Neural crest cell (in vitro differentiated cells): ENCODE measurements at places on chromosomes 3 and 15. TPM values are rescaled to one million over a fixed set of nuclear protein-coding genes. Genes with fewer than 3 reads are reported as not detected.

The GOLGA6L7 gene
- not detected in 2 replicates for total RNA-seq

The CFAP100 gene
- total RNA-seq = 1.1 and 1.7 TPM in 2 replicates

The MYEF2 gene
- total RNA-seq = 110 and 111 TPM in 2 replicates

DNA sequence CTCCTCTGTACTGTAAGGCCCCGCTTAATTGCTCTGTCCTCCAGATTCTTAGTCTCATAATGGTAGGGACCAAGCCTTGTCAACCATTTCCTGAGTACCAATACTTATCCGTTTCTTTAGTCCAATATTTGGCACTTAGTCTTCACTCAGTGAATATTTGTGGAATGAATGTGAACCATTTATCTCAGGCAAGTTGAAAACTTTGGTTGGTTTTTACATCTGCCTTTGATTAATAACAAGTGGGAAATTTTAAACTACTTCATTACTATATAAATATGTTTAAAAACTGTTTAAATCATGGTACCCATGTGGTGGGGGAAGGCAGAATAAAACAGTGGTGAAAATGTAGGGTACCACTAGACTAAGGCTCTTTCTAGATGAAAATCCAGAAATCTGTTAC, 15.2 kb downstream of the CA12 start:
- H3K27me3 ChIP-seq = no peaks in the 10 kb centered on the region
- H3K36me3 ChIP-seq = no peaks in the 10 kb centered on the region
- H3K27ac ChIP-seq = no peak overlapping the region
- no peak overlapping the region for H3K4me3 ChIP-seq

- no peak overlapping the region for H3K4me3 ChIP-seq
- H3K4me1 ChIP-seq = peaks cover 6% of the 10 kb centered on the region
- peaks cover 60% of the 10 kb centered on the region for H3K27me3 ChIP-seq
- no peak for DNase-seq
- no peak overlapping the region for H3K27ac ChIP-seq
- no peaks in the 10 kb centered on the region for H3K36me3 ChIP-seq
These were observed 482.8 kb downstream of the FGF12 start for GRCh38 chr3:192244591-192244990.

DNA sequence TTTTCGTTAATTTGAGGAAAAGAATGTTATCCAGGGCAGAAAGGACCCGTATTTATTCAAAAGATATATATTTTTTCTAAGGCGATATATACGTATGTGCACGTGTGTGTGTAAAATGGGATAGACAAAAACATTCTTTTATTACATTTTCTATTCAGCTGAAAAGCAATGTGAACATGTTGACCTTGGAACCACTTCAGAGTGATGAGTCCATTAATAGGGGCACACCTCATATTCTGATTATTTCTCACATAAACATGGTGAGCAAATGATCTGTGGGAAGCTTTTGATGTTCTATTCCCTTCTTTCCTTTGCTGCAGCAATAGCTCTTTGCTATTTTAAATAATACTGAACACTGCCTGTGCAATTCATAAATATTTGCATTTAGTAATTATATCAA, 87.6 kb downstream of the SYNPR start:
- no peak overlapping the region for H3K4me3 ChIP-seq
- no peaks in the 10 kb centered on the region for H3K27me3 ChIP-seq
- no peaks in the 10 kb centered on the region for H3K4me1 ChIP-seq
- H3K27ac ChIP-seq = no peak overlapping the region
- H3K36me3 ChIP-seq = no peaks in the 10 kb centered on the region

DNA sequence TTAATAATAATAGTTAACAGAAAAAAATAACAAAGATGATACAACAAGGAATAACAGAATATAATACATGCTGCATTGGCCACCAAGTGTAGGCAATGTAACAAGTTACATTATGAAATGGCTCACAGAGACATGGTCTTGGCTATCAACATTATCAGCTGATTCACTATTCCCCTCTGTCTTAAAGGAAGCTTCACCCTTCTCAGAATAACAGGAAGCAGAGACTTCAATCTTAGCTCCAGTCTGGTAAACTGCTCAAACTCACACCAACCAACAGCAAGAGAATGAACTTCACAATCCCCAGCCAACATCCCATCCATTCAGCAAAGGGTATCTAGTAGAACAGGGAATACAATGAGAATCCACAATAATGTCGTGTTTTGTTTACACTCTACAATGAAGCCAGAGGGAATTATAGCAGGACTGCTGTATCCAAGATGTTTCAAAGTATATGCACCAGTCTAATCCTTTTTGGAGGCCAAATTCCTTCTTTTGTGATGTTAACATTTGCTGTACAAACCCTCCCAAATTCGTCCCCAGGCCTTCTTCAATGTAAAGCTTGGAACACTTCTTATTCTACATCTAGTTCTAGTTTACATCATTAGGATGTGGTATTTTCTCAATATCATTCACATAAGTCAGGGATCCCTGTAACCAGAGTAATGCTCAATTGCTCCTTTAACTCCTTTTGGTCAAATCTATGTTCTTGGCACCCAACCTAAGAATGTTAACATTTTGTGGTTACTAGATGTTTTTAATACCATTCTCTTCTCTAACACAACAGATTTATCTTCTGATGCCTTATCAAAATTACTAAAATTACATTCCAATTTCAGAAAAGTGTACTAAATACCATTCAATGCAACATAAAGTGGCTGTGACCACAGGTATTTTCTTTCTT, 52.4 kb upstream of the CMSS1 start:
- H3K4me1 ChIP-seq = no peaks in the 10 kb centered on the region
- no peak overlapping the region for H3K27ac ChIP-seq
- H3K4me3 ChIP-seq = no peak overlapping the region
- H3K36me3 ChIP-seq = no peaks in the 10 kb centered on the region
- no peaks in the 10 kb centered on the region for H3K27me3 ChIP-seq

DNA sequence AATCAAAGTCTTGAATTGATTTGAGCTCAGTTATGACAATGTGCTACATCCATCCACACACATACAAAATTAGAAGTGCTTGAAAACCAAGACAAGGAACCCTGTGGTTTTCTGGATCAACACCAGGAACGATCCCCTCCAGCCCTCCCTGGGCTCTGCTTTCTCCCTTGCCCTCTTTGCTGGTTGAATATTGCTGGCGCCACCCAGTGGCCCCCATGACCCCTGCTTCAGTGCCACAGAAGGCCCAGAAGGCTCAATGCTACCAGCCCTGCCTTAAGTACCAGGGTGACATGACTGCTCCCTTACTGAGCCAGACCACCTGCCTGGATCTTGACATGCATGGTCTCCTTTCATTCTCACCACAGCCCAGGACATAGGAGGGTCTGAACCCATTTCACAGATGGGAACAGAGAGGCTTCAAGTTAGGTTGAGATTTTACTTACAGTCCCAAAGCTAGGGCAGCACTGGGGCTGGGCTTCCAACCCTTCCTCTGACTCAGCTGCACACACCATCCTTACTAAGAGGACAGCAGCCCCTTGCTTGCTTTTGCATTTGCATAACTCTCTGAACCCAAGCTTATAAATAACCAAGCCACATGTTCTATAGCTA, 15.0 kb downstream of the IL12A start:
- no peaks in the 10 kb centered on the region for H3K27me3 ChIP-seq
- H3K4me1 ChIP-seq = no peaks in the 10 kb centered on the region
- H3K27ac ChIP-seq = no peak overlapping the region
- DNase-seq = peak; percentile 20

DNA sequence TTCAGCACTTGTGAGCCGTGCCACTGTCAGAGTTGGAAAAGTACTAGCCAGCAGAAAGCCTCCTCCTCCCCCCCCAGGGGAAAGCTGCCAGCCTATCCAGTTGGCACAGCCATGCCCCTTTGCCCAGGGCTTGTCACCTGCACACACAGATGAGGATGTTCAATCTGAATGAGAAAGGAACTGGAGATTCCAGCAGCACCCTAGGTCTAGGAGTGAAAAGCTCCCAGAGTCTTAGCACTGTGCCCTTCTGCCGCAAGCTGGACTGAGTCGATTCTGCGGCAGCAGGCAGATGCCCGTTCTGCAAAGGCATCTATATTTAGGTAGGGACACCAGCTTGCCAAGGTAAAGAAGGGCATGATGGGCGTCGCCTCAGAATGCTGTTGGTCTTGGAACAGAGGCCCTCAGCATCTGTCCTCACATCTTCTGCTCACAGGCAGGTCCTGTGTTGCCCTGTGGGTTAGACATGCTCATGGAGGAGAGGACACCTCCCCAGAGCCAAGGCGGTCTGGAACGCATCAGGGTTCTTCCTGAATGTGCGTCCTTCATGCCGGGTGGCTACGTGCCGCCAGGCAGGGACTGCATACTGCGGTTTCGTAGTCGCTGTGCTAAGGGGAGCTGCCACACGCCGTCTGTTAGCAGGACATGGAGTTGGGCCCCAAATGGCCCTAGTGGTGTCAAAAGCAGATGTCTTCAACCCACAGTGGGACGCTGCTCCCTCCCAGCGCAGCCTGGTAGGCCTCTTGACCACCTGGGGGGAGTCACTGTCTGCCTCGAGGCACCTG, 109.5 kb downstream of the VGLL4 start:
- no peaks in the 10 kb centered on the region for H3K36me3 ChIP-seq
- DNase-seq = no peak
- peaks cover 10% of the 10 kb centered on the region for H3K27me3 ChIP-seq
- H3K27ac ChIP-seq = no peak overlapping the region

DNA sequence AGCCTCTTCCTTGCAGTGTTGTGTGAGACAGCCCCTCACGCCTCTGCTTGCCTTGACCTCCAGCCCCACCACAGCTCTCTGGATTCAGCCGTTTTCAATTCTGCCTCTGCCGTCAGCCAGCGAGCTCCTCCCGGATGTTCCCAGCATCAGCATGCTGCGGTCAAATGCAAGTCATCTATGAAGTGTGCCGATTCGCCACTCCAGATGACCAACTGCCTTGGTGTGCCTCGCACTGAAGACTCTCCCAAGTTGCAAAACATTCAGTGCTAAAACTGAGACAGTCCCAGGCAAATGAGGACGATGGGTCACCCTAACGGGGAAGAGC, 30.6 kb upstream of the RASA2 start:
- H3K4me3 ChIP-seq = no peak overlapping the region
- peaks cover 21% of the 10 kb centered on the region for H3K4me1 ChIP-seq
- no peaks in the 10 kb centered on the region for H3K36me3 ChIP-seq
- peak overlapping the region; percentile 47 for H3K27ac ChIP-seq
- H3K27me3 ChIP-seq = no peaks in the 10 kb centered on the region
